ENCODE measurements at places on chromosomes 2 and 18. TPM values are rescaled to one million over a fixed set of nuclear protein-coding genes. Genes with fewer than 3 reads are reported as not detected.

DNA sequence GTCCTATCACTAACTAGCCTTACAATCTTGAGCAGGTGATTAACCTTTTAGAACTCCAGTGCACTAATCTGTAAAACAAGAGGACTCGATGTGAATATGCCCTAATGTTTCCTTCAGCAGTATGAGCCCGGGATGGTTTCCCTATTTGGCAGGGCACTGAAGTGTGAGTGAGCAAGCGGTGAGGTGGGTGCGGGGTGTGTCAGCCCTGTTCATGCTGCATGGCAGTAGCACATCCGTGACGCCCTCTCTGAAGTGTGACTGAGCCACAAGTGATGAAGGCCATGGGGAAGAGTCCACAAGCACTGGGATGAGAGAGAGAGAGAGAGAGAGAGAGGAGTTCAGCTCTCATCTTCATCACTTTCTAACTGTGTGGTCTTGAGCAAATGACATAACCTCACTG, 168.7 kb downstream of the SETBP1 start:
- H3K4me3 ChIP-seq: no peak overlapping the region
- H3K4me1 ChIP-seq: peaks cover 4% of the 10 kb centered on the region
- no peak overlapping the region for H3K27ac ChIP-seq
- H3K36me3 ChIP-seq: no peaks in the 10 kb centered on the region

DNA sequence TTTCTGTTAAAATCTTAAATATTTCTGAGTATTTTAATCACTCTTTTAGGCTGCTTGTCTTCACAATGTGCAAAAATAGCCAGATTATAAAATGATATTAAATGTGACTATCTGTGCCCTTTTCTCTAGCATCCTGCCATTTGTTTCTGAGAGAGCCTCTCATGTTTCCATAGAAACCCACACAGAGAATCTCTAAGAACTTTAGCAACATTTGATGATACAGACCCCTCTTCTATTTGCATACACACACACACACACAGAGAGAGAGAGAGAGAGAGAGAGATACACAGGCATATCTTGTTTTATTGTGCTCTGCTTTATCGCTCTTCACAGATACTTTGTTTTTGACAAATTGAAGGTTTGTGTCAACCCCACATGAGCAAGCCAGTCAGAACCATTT, 134.5 kb upstream of the DDX18 start:
- peaks cover 7% of the 10 kb centered on the region for H3K4me1 ChIP-seq
- H3K4me3 ChIP-seq: no peak overlapping the region
- no peaks in the 10 kb centered on the region for H3K27me3 ChIP-seq
- H3K36me3 ChIP-seq: peaks cover 5% of the 10 kb centered on the region
- DNase-seq: no peak

Gene CXCR4
- total RNA-seq: 0.54 TPM

DNA sequence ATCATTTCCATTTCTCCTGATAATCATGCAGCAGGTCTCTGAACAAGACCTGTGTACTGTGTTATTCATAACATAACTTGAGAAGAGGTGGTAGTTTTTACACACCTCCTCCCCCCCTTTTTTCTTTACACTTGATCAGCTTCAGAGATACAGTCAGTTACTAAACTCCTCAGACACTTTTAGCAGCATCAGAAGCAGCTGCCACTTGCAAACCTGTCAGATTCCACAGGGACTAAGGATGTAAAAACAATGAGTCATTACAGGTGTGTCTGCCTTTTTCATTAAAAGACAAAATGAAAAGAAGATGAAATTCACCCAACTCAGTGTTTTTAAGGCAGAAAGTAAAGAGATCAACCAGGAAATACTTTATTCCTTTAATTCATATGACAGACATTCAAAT, 254.0 kb downstream of the NRXN1 start:
- H3K27ac ChIP-seq: no peak overlapping the region
- H3K36me3 ChIP-seq: peaks cover 7% of the 10 kb centered on the region
- H3K4me3 ChIP-seq: no peak overlapping the region
- H3K4me1 ChIP-seq: no peaks in the 10 kb centered on the region
- H3K27me3 ChIP-seq: no peaks in the 10 kb centered on the region
- no peak for DNase-seq

DNA sequence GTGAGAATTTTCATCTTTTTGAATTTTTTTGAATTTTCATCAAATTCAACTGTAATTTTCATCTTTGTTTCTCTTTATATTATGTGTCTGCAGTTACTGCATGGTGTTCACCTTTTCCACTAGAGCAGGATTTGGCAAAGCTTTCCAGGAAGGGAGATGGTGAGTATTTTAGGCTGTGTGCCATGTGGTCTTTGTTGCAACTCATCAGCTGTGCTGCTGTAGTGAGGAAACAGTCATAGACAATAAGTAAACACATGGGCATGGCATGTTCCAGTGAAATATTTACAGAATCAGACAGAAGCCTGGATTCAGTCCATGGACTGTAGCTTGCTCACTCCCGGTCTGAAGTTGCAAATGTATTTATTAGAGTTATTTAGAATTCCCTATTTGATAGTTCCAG, 120.4 kb downstream of the DCDC2C start:
- H3K36me3 ChIP-seq: no peaks in the 10 kb centered on the region
- DNase-seq: peak; percentile 91
- no peak overlapping the region for H3K4me3 ChIP-seq
- peaks cover 18% of the 10 kb centered on the region for H3K4me1 ChIP-seq
- peaks cover 8% of the 10 kb centered on the region for H3K27me3 ChIP-seq

DNA sequence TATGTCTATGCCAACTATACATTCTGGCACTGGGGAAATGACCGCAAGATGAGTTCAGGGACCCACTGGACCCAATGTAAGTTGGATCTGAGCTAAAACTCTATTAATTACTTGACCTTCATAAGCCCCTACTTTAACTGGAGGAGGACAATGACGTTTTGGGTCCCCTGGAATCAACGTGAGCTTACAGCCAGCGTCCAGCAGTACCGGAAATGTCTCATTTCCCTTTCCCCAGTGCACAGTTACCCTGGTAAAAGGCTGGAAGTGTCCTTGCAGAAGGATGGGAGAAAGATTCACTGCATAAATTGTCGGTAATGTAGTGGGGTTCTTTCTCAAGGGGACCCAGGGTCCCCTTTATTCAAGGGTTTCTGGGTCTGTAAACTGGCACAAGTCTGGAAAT, 1297.6 kb upstream of the ACVR2A start:
- no peaks in the 10 kb centered on the region for H3K27me3 ChIP-seq
- no peak for DNase-seq
- H3K4me1 ChIP-seq: no peaks in the 10 kb centered on the region
- no peak overlapping the region for H3K27ac ChIP-seq

Gene TGIF1
- 161 TPM for total RNA-seq

DNA sequence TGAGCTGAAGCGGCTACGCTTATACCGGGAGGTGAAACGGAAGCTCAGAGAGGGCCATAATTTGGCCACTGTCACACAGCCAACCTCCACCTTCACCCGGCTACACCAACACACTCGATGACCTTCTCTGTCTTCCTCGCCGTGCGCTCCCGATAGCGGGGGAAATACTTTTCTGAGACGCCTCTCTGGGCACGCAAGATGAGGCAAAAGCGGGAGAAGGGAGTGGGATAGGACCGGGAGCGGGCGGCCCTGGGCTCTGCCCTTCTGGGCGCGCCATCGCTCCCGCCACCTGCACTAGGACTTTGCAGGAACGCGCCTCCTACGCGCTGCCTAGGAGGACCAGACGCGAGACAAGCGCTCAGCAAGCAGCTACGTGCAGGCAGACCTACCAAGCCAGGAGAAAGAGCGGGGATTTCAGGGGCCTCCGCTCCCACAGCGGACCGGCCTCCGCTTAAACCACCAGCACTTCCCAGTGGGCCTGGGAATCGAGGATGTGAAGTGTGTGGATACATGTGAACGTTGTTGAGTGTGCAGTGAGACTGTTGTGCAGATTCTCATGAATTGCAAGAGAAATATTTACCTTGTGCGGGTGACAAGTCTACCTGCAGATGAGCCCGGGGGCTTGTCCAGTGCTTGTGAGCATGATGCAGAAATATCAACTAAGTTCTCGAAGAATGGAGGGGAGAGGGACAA, 11.4 kb downstream of the SIX3 start:
- no peak for DNase-seq
- H3K4me1 ChIP-seq: peaks cover 5% of the 10 kb centered on the region
- H3K27me3 ChIP-seq: peaks cover 42% of the 10 kb centered on the region
- no peaks in the 10 kb centered on the region for H3K36me3 ChIP-seq
- H3K27ac ChIP-seq: no peak overlapping the region

- H3K4me3 ChIP-seq: no peak overlapping the region
- no peak for DNase-seq
- no peak overlapping the region for H3K27ac ChIP-seq
- H3K27me3 ChIP-seq: no peaks in the 10 kb centered on the region
Measured at GRCh38 chr2:152166633-152167032, 8.9 kb downstream of the STAM2 start.

DNA sequence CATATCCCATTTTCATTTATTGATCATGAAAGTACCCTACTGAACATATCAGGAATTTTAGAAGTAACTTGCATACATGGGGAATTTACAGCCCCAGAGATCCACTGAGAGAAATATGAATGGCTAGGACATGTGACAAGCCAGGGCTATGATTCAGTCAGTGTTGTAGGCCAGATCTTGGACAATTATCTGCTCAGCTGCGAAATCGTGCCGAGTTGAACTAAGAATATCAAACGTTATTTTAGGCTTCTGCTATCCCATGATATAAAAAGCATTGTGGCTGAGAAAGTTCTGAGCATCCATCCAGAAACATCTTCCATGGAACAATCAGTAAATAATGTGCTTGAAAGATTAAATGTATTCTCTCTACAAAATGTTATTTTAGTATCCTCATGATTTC, 85.7 kb upstream of the UNC80 start:
- no peaks in the 10 kb centered on the region for H3K27me3 ChIP-seq
- H3K27ac ChIP-seq: no peak overlapping the region
- H3K4me3 ChIP-seq: no peak overlapping the region
- H3K4me1 ChIP-seq: peaks cover 18% of the 10 kb centered on the region

- H3K36me3 ChIP-seq: no peaks in the 10 kb centered on the region
- H3K4me3 ChIP-seq: no peak overlapping the region
- no peaks in the 10 kb centered on the region for H3K27me3 ChIP-seq
Measured at GRCh38 chr18:76055025-76055424, 440.0 kb downstream of the ZNF516 start.

- peaks cover 46% of the 10 kb centered on the region for H3K27me3 ChIP-seq
- DNase-seq: no peak
- H3K27ac ChIP-seq: no peak overlapping the region
- H3K4me1 ChIP-seq: no peaks in the 10 kb centered on the region
- no peaks in the 10 kb centered on the region for H3K36me3 ChIP-seq
Measured at GRCh38 chr2:239804161-239805042, 220.7 kb downstream of the NDUFA10 start.

Gene EMILIN2
- total RNA-seq: not detected

GRCh38 chr2:112092286-112093041, 37.4 kb downstream of the TMEM87B start:
- H3K36me3 ChIP-seq: peaks cover 58% of the 10 kb centered on the region

DNA sequence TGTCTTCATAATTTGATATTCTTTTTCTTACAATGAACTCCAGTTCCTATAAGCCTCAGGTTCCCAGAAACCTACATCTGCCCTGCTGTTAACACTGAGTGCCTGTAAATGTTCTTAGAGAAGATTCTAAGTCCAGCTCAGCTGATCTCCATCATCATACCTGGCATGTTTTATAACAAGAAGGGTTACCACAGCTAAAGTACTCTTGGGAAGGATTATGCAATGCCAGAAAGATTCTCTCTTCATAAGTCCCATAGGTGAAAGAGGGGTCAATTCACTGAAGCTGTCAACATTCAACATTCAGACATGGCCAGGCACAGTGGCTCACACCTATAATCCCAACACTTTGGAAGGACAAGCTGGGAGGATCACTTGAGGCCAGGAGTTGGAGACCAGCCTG, 31.3 kb upstream of the PTPN4 start:
- no peak for DNase-seq
- no peak overlapping the region for H3K27ac ChIP-seq
- H3K4me1 ChIP-seq: no peaks in the 10 kb centered on the region

Gene GAL3ST2
- total RNA-seq: 0.37 TPM

Gene CCDC148
- total RNA-seq: 0.51 TPM

- no peak overlapping the region for H3K27ac ChIP-seq
- H3K27me3 ChIP-seq: no peaks in the 10 kb centered on the region
- no peaks in the 10 kb centered on the region for H3K4me1 ChIP-seq
Measured at GRCh38 chr2:157922336-157922735, 46.2 kb upstream of the ACVR1 start.

GRCh38 chr2:149183187-149183586, 144.7 kb downstream of the LYPD6B start:
- H3K36me3 ChIP-seq: no peaks in the 10 kb centered on the region
- no peak for DNase-seq
- no peaks in the 10 kb centered on the region for H3K4me1 ChIP-seq
- H3K27me3 ChIP-seq: no peaks in the 10 kb centered on the region

GRCh38 chr2:182186132-182186735, 200.6 kb downstream of the PPP1R1C start:
- H3K4me3 ChIP-seq: no peak overlapping the region
- H3K4me1 ChIP-seq: no peaks in the 10 kb centered on the region
- H3K27ac ChIP-seq: no peak overlapping the region
- peak; percentile 66 for DNase-seq
- no peaks in the 10 kb centered on the region for H3K36me3 ChIP-seq

Gene ANKRD30BL
- total RNA-seq: not detected

Gene SIX2
- 1.2 TPM for total RNA-seq

Gene ICOS
- total RNA-seq: not detected

Gene CCDC141
- not detected for total RNA-seq

Gene CKAP2L
- 21.6 TPM for total RNA-seq

- no peak overlapping the region for H3K27ac ChIP-seq
- no peak overlapping the region for H3K4me3 ChIP-seq
- no peak for DNase-seq
- no peaks in the 10 kb centered on the region for H3K27me3 ChIP-seq
Measured at GRCh38 chr18:46732801-46733200, 24.1 kb downstream of the ST8SIA5 start.

GRCh38 chr18:13240060-13240725, 21.6 kb downstream of the LDLRAD4 start:
- no peak overlapping the region for H3K27ac ChIP-seq
- no peaks in the 10 kb centered on the region for H3K4me1 ChIP-seq

DNA sequence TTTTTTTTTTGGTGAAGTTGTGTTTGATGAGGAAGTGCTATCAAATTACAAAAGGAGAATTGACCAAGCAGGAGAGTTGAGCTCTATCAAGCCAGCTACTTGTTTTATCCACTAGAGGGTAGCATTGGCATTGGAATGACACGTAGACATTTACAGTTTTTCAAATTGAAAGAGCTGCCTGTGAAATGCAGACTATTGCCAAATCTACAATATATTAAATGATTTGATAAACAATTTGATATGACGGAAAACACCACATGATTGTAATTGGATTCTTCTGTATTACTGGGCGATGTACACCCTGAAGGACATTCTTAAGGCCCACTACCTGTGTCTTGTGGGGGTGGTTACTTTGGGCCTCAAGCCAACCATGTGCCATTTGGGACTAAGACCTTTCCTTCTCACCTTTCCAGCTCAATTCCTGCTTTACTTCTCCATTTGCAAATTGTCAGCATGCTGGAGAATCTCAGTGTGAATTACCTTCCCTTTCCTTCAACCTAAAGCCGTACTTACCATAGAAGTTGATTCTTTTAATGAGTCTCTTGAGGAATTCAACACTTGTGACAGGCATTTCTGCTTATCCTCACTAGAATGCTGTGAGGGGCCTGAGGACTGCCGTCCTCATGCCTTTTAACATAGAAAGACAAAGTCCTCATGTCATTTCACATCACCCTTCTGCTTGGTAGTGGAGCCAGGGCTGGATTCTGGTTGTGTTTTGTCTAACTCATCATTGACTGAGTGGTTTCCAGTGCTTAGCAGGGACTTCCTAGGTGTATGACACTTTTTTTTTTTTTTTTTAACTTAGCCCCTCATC, 134.8 kb upstream of the THUMPD2 start:
- peak; percentile 79 for DNase-seq
- H3K36me3 ChIP-seq: peaks cover 5% of the 10 kb centered on the region
- no peak overlapping the region for H3K27ac ChIP-seq
- H3K27me3 ChIP-seq: peaks cover 9% of the 10 kb centered on the region
- no peak overlapping the region for H3K4me3 ChIP-seq

Data from MCF 10A (cell line).